ENCODE measurements at places on chromosomes 1 and 21.

- DNase-seq: no peak
Measured at GRCh38 chr21:36976882-36977651, 10.6 kb upstream of the HLCS start.

GRCh38 chr1:29289493-29289892 lies 53.2 kb downstream of the PTPRU start:
- DNase-seq: no peak

DNA sequence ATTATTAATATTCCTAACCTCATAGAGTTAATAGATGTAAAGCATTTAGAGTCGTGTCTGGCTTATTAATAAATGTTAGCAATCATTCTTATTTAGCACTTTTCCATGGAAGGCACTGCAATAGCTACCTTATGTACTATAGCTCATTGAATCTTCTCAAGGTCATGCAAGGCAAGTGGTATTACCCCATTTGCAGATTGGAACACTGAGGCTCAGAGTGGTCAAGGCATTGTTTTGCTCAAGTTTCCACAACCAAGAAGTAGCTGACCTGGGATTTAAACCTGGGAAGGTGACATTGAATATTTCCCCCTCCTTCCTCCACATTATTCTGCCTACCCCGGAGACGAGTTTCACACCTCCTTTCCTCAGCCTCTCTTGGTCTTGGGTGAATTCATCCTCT lies 37.8 kb upstream of the EYA3 start:
- DNase-seq: no peak

DNA sequence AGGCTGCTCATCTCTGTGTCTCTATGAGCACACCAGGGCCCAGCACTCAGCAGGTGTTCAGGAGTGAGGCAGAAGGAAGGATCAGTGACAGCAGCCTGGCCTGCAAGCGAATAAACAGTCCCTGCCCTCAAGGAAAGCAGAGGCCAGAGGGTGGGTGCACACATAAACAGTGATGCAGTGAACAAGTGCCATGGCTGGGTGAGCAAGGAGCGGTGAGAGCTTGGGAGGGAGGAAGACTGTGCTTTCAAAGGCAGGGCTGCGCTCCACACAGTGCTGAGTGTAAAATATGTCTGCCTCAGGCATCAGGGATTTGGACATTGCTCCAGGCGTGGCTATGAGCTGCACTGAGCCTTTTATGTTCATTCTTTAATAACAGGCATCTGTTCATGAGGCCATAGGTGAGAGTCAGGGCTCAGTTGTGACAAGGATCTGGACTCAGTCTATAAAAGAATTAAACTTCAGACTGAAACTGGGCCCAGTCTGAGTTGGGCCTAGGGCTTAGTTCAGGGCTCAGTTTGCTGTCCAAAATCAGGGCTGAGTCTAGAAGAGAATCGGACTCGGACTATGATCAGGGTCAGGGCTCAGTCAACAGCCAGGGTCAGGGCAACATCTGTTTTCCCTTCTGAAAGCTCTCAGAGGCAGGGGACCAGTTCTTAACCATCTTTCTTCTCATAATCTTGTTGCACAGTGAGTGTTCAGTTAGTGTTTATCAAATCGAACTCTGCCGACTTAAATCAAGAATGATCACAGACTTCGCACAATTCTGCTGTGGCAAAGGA lies 213.7 kb downstream of the FOXD2 start:
- no peak for DNase-seq

Measured in activated T-helper 9 cell treated with anti-CD3 and anti-CD28 coated beads, Interleukin-2, amount 50 U/mL, for 16 hours (primary cell).